PC-3 (cell line): ENCODE measurements at places on chromosomes 16 and 17. TPM values are rescaled to one million over a fixed set of nuclear protein-coding genes. Genes with fewer than 3 reads are reported as not detected.

- H3K27ac ChIP-seq, result no peak overlapping the region
- H3K4me3 ChIP-seq, result no peak overlapping the region
Observed at GRCh38 chr17:72884066-72884465, 208.4 kb downstream of the SLC39A11 start.

- no peak for DNase-seq
- no peak overlapping the region for H3K27ac ChIP-seq
- no peaks in the 10 kb centered on the region for H3K4me1 ChIP-seq
- H3K4me3 ChIP-seq, result no peak overlapping the region
- H3K36me3 ChIP-seq, result no peaks in the 10 kb centered on the region
- no peaks in the 10 kb centered on the region for H3K27me3 ChIP-seq
Observed at GRCh38 chr17:3929764-3930163, 13.5 kb upstream of the P2RX1 start.

DNA sequence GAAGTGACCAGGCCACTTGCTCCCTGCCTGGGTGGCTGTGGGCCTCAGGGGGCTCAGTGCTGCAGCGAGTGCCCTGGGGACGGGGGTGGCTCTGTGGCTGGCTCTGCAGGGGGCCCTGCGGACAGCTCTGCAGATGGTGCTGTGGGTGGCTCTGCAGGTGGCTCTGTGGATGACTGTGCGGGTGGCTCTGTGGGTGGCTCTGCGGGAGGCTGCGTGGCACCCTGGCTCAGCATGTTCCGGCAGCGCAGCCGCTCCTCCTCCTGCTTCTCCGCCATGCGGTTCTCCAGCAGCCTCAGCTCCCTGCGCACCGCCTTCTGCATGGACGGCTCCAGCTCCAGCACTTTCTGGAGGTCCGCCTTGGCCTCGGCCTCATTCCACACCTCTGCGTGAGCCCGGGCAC is 9.5 kb downstream of the AIPL1 start:
- DNase-seq, result no peak
- H3K27me3 ChIP-seq, result no peaks in the 10 kb centered on the region
- no peaks in the 10 kb centered on the region for H3K36me3 ChIP-seq

- peak overlapping the region; percentile 93 for H3K4me3 ChIP-seq
- H3K27me3 ChIP-seq, result no peaks in the 10 kb centered on the region
- H3K36me3 ChIP-seq, result peaks cover 4% of the 10 kb centered on the region; the same call in 1 of the 2 replicates
- H3K4me1 ChIP-seq, result peaks cover 40% of the 10 kb centered on the region
- peak; percentile 94 for DNase-seq
- H3K27ac ChIP-seq, result peak overlapping the region; percentile 79
Observed at GRCh38 chr17:8153957-8154607, 1.9 kb upstream of the PER1 start.

The FZD2 gene
- 11.6 and 12.8 TPM in 2 replicates for total RNA-seq

The KRT39 gene
- not detected in 2 replicates for total RNA-seq

The MRPL10 gene
- 54.5 and 74.2 TPM in 2 replicates for total RNA-seq
